Activated CD8-positive, alpha-beta memory T cell treated with anti-CD3 and anti-CD28 coated beads for 4 hours (primary cell): ENCODE measurements at places on chromosomes 7 and 10.

GRCh38 chr7:17336168-17336567, 37.7 kb downstream of the AHR start:
- DNase-seq, result no peak

- no peak for DNase-seq
These were observed 897.9 kb upstream of the AUTS2 start for GRCh38 chr7:68700414-68700813.

DNA sequence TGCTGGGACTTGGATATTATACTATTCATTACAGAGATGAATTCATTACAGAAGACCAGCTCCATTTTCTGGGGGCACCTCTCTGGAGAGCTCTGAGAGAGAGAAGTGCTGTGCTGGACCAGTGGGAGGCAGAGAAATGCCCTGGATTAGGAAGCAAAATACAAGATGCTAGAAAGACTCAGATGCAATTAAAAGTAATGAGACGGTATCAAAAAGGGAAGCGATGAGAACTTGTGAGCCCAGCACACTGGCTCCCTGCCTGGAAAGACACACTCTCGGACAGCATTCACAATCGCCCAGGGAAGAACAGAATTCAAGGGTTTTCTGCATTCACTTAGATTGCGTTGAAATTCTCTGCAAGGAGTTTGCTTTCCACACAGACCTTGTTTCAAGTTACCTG, 3.5 kb upstream of the FRAT2 start:
- no peak for DNase-seq

DNA sequence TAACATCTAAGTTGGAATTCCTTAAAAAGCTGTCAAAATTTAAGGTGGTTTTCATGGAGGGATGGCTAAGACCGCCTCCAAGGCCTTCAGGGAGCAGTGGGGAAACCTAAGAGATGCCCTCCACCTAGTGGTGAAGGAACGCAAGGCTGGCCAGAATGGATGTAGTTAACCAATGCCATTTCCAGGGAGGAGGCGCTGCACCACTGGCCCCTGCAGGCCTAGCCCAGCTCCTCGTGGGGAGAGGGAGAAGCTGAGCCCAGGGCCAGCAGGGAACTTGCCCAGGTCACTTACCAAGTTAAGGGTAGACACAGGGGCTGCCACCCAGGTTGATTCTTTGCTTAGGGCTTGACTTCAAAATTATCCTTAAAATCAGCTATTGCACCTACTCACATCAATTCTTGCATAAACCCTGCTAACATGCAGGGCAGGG, 32.0 kb downstream of the FIGNL1 start:
- DNase-seq, result peak; percentile 59

DNA sequence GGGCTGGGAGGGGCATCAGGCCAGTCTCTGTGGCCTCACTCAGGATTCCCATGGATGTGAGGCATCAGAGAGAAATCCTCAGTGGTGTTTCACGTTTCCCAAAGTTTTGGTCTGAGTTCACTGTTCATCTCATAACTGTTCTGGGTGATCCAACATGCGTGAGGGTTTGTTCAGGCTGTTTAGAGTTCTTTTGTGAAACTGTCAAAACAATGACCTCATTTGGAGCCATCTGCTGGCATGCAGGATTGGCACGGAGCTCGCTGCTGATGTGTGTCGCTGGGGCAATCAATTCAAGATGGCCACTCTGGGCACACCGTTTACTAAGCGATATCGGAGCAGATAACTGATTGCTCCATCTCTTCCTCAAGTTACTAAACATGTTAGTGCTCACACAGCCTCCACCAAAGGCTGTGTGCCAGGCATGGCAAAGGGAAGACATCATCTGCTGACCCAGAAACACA, 365.6 kb downstream of the WDR11 start:
- DNase-seq, result no peak

- no peak for DNase-seq
These were observed 5.6 kb downstream of the OGA start for GRCh38 chr10:101812606-101813005.

DNA sequence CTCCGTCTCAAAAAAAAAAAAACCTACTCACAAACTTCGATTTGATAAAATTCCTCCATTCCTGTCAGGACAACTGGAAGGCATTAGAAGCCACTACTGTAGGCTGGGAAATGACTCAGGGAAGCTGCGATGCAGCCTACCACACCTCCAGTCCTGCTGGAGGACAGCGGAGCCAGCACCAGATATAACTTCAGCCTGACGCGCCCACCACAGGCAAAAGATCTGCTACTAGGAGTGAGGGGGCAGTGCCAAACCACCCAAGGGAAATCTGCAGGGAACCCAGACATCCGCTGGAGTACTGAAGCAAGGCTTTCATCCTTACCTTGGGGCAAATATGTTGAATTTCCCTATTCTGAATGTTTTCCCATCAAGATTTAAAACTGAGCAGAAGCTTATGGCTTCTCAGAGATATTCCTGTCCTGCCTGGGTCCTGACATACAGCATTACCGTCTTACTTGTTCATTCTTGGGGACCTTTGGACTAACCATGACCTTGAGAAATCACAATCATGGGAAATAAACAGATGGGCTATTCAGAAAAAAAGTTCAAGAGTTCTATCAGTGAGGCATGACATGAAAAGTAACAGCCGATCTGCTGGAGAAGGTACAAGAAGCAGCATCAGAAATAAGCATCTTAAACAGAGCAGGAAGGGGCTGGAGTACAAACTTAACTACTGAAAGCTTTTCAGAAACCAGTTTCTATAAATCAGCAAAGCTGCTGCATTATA, 20.4 kb downstream of the BCCIP start:
- no peak for DNase-seq

- no peak for DNase-seq
These were observed 582 bp downstream of the TPST1 start for GRCh38 chr7:66205741-66206090.

GRCh38 chr7:157521752-157522151, 184.9 kb downstream of the DNAJB6 start:
- no peak for DNase-seq

DNA sequence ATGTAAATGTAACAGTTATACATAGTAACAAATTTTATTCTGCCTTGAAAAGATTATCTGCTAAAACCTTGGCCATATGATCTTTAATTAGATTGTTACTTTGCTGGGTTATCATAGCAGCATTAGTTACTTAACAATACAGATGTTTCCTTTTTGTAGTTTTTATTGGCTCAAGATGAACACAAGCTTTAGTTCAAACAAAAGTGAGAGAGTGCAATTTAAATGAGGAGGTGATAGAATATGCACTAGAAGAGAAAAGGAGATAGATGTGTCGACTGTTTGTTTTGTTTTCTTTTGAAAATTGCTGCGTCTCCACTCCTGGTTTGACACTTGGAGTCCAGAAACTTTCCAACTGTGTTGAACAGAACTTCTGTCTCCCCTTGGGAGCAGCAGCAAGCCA, 91.4 kb upstream of the CAV2 start:
- DNase-seq, result no peak

GRCh38 chr7:18541181-18541870, 45.8 kb downstream of the HDAC9 start:
- no peak for DNase-seq

DNA sequence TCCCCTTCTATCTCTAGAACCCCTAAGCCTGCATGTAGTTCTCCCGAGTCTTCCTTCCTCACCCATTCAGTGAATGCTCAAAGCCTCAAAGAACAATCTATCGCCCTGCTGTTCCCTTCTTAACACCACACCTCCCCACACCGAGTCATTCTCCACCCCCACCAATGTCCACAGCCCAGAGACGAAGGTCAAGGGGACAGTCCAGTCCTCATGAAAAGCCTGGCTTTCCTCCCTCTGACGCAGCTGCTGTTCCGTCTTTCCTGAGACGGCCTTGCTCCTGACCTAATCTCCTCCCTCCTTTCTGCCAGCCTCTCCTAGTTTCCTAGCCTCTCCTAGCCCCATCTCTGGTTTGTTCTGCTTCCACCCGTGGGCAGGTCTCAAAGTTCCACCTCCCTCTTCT, 9.2 kb downstream of the MOSPD3 start:
- DNase-seq, result no peak

- peak; percentile 68 for DNase-seq
These were observed 18.4 kb downstream of the GIMAP5 start for GRCh38 chr7:150755473-150756099.

GRCh38 chr7:4119848-4120247, 562.2 kb upstream of the FOXK1 start:
- no peak for DNase-seq

- DNase-seq, result no peak
These were observed 2.4 kb downstream of the MKI67 start for GRCh38 chr10:128123846-128124245.

GRCh38 chr7:37901890-37902524, 14.6 kb downstream of the SFRP4 start:
- DNase-seq, result no peak

- DNase-seq, result no peak
These were observed 10.3 kb downstream of the FAM3C start for GRCh38 chr7:121385800-121386179.

GRCh38 chr7:67566101-67566500, 569.5 kb downstream of the TYW1 start:
- no peak for DNase-seq

- no peak for DNase-seq
These were observed 26.1 kb upstream of the RSU1 start for GRCh38 chr10:16843252-16843870.

DNA sequence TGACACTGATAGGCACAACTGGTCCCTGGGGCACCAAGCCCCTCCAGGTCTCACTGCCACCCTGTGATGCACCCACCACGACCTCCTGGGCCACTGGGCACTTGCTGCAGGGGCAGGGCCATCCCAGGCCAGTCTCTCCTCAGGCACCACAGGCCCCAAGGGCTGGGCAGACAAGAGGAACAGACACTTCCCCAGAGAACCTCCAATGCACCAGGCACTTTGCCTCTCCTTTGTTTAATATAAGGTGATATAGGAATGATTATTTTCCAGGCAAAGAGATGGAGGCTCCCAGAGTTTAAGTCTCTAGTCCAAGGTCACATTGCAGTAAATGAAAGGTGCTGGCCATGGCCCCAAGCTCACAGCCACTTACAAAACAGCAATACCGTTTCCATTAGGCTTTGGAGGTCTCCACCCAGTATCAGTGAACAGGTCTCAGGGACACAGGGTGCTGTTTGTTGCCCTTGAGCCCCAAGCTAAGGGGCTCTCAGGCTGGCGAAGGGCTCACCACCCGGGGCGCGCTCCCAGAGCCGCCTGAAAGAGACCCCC, 4.5 kb downstream of the DEPP1 start:
- DNase-seq, result no peak

DNA sequence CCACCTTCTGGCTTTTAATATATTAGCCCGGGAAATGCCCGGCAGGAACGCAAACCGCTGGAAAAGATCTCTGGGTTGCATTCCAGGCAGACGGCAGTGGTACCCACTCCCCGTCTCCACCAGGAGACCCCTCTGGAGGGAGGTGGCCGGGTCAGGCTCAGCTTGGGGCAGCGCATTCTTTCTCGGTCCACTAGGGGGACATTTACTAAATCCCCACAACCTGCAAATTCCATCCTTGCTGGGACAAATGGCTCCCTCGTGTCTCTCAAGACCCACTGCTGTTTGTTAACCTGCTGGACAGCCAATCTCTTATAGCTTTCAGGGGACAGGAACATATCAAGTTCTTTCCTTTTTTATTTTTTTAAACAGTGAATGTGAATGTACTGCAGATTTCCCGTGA, 45.8 kb upstream of the CARD11 start:
- DNase-seq, result no peak

- no peak for DNase-seq
These were observed 18.3 kb downstream of the SGMS1 start for GRCh38 chr10:50605269-50605950.

- no peak for DNase-seq
These were observed 185.2 kb upstream of the ITGB1 start for GRCh38 chr10:33143160-33143728.

GRCh38 chr10:9024210-9024609, 969.7 kb downstream of the GATA3 start:
- DNase-seq, result no peak

DNA sequence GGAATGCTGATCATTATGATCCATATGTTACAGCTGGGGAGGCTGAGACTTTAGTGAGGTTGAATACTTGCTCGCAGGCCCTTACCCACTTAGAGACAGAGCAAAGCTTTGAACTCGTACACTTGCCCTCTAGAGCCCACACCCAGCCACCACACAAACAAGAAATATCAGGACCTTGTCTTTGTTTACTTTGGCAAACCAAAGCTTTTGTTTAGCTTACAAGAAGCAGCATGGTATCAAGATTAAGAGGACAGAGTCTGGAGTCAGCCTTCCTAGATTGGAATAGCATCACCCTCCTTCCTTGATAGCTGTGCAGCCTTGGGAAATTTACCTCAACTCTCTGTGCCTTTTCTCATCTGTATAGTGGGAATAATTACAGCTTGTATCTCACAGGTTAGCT, 477.5 kb downstream of the SUGCT start:
- DNase-seq, result no peak

DNA sequence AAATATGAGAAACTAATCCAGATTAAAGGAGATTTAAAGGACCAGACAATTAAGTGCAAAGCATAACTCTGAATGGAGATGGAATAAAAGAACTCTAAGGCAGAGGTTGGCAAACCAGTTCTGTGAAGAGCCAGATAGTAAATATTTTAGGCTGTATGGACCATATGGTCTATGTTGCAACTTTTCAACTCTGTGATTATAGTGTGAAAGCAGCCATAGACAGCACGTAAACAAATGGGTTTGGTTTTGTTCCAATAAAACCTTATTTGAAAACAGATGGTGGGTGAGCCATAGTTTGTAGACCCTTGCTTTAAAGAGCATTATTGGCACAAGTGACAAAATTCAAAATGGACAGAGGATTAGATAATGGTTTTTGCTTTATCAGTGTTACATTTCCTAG, 884.1 kb downstream of the CCSER2 start:
- no peak for DNase-seq

GRCh38 chr10:47169581-47169980, 130.4 kb upstream of the GDF10 start:
- no peak for DNase-seq

DNA sequence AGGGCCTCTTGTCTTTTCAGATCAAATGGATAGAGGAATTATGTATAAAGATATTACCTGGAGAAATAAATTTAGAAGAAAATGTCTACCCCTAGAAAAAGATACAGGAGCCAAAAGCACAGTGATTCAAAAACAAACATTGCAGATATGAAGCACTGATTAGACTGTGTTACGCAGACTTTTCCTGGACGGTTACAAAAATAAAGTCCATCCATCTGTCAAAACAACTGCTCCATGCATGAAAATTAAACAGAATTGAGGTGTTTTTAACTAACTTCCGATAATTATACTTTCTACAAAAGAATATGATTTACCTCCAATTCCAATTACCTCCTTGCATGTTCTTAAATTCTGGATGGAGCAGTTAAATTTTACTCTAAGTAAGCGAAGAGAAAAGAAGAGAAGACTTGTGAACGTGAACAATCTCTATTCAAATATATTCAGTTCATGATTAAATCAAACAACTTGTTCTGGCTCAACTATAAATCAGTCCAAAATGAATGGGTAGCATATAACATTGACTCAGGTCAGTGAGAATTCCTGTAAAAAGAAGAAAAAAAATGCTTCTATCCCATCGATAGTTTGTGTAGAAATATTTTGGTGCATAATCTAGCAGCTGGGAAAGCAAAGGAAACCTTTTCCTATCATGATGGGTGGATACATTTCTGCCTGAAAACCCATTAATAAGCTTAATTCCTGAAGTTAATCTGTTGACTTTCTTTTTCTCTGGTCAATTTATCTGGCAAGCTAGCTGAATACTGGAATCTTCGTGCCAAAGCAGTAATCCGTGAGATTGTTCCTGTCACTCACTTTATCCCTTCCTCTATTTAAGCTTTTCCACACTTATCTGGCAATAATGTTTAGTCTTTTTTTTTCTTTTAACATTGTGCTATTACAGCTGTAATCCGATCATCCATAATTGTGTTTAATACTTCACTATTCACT, 80.4 kb downstream of the SEMA3A start:
- no peak for DNase-seq

- no peak for DNase-seq
These were observed 48.7 kb downstream of the CREB3L2 start for GRCh38 chr7:137953043-137953664.
